ENCODE measurements at places on chromosomes 1 and 21. TPM values are rescaled to one million over a fixed set of nuclear protein-coding genes. Genes with fewer than 3 reads are reported as not detected.

- no peak for DNase-seq
These were observed 237.1 kb downstream of the AMY1C start for GRCh38 chr1:103986792-103987191.

GRCh38 chr1:26787381-26787705 lies 407 bp upstream of the PIGV start:
- no peak for DNase-seq

DNA sequence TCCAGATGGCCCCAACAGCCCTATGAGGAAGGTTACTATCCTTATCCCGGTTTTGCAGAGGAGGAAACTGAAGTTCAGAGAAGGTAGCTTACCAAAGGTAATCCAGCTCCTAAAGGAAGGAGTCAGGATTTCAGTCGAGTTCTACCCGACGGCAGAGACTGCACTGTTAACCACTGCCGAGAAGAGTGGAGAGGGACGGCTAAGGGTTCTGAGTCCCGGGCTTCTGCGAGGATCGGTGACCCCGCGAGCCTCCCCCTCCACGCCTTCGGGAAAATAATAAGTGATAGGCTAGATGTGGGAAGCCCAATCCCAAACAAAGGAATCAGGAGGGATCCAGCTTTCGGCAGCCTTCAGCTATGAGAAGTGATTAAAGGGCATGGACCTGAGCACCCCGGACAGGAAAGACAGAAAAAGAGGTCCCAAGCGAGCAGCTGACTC lies 587 bp downstream of the TMEM53 start:
- peak; percentile 7 for DNase-seq

- no peak for DNase-seq
These were observed 191.8 kb downstream of the LYPLAL1 start for GRCh38 chr1:219365451-219365850.

- DNase-seq: peak; percentile 35
These were observed 643 bp downstream of the NRAS start for GRCh38 chr1:114715952-114716303.

DNA sequence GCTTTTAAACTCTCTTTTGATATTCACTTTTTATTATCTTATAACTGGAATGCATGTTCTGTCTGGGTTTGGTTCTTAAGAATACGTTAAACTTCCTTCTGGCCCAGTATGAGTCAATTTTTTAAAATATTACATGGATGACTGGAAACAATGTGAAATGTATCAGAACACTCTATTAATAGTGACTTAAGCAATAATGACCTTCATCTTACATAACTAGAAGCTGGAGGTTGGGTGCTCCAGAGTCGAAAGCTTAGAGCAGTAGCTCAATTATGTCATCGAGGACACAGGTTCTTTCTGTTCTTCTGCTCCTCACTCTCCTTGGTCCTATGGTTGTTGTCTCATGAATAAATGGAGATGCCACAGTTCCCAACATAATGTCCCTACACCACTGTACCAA lies 91.6 kb upstream of the FOXD3 start:
- DNase-seq: no peak

DNA sequence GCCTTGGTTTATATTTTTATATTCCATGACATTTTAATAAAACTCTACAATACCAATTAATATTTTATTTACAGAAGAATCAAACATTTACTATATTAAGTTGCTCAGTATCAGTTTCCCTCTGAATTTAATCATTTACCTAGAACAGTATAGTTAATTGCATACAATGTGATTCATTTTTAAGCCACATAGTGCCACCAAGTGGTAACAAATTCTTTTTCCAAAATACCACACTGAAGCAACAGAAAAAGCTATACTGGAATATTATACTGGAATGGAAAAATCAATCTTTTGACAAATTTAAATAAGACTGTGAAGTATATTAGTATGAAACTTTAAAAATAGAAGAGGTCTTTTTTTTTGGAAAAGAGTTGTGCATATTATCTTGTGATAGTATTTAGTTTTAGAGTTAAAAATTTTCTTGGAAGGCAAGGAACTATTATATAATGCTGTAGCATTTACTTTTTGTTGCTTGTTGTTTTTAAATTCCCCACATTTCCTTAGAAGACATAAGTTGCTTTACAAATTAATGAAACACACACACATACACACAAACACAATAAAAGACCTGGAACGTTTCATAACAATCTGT lies 57.3 kb downstream of the ZNF644 start:
- DNase-seq: peak; percentile 14

DNA sequence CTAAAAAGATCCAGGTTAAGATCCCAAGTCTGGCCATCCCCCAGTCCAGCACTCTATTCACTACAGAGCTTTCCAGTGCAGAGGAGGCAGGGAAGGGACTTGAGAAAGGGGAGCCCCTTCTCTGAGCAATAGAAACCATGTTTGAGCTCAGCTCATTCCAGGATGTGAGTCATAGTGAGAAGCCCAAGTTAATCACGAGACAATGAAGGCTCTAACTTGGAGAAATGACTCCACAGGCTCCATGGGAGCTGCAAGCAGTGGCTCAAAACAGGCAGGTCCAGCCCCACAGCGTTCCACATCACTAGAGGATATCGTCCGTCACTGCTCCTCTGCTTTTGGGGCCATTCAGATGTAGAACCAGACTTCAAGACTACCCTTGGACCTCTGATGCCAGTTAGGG lies 59.1 kb downstream of the CAMK2N1 start:
- peak; percentile 89 for DNase-seq

DNA sequence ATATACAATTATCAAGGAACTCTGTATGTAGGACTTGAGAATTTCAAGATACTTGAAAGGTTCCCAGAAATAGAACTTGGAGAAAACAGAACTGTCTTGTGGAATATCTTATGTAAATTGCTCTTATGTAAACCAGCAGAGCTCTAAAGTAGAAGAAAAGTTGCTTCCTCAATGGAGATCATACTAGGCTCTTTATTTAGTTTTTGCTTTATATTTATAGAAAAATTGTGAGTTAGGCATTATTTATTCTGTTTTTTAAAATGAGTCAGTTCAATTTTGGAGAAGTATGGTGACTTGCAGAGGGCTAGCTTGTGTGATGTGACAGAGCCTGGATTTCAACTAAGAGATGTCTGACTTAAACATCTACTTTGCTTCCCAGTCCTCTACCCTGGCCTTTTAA lies 40.4 kb downstream of the ATP6V1G3 start:
- DNase-seq: no peak

- no peak for DNase-seq
These were observed 7.5 kb upstream of the TP53BP2 start for GRCh38 chr1:223853275-223853674.

DNA sequence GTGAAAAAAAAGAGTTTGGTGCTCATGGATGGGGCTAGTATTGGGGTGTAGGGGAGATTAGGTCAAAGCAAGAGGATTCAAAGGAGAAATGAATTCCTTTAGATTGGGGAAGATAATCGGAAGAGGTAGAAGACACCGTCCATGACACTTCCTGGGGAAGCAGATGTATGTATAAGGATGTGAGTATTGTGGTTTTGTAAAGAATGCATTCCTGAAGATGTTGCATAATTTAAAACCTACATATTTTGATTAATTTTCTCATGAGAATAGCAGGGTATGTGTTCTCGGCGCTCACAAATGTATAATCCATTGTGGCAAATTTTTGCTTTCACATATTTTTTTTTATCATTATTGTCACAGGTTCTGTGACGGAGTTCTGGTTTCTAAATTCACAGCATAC lies 5.5 kb upstream of the LGALS8 start:
- no peak for DNase-seq

GRCh38 chr1:185734929-185735700 lies 924 bp downstream of the HMCN1 start:
- DNase-seq: no peak

DNA sequence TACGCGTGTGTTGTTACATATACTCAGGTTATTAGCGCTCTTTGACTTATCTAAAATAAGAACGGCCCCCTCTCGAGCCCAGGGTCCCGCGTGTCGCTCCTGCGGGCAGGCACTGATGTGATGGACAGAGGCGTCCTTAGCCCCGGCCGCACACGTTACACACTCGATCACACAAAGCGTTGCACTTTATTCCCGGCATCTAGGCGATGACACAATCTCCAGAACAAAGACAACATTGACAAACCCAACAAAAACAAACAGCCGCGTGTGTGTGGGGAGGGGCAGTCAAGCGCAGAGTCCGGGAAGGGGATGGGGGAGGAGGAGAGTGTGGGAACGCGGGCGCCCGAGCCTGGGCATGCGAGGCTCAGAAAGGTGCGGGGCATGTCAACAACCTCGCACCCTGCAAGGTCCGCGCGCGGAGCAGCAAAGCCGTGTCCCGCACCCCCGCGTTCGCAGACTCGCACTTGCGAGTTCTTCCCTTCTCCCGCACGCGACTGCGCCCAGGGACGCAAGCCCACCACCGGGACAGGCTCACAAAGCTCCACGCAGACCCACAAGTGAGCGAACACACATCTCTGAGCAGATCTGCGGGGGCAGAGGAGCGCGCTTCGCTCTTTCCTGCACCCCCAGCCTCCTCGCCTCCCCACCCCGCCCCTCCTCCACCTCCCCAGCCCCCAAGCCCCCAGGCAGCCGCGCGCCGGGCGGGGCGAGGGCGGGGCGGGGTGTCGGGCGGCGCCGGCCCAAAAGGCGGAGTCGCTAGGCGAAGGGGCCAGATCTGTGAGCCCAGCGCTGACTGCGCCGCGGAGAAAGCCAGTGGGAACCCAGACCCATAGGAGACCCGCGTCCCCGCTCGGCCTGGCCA lies at the start of gene EFNA1:
TSS of gene EFNA1 (plus strand) at position 772 of the 862 bp plus-strand sequence. CDS start 102 bp downstream, outside the sequence.
- DNase-seq: peak; percentile 87

GRCh38 chr1:93880731-93881130 lies 1.7 kb upstream of the DNTTIP2 start:
- DNase-seq: no peak

DNA sequence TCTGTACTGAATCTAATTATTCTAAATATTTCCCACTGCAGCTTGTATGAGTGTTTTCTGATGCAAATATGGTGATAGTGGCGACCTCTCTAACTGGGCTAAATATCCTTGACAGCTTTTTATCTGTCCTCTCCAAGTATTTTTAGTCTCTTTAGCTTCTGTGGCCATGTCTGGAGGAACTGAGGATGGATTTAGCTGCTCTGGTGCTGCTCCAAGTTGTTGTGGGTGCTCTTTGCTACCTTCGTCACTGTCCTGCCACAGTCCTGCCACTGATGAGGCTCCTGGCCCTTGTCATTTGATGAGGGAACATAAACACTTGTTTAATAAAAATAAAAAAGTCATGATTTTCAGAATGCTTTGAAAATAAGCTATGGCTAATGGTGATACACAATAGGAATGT lies 15.9 kb downstream of the CAMTA1 start:
- no peak for DNase-seq

DNA sequence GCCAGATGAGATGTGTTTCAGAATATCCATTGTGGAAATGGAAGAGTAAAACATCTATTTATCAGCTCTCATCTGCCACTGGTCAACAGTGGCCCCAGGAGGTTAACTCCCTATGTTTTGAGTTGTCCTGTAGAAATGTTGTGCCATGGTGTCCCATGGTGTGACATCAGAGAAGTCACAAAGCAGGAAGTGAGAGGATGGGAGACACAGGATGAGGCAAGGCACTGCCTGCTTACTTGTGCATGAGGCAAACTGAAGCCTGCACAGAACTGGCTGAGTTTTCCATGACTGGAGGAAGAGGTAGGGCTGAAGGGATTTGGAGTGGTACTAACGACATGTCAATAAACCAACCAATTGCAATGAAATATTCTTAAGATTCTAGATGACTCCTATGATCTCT lies 131.5 kb upstream of the ZNF644 start:
- DNase-seq: no peak

DNA sequence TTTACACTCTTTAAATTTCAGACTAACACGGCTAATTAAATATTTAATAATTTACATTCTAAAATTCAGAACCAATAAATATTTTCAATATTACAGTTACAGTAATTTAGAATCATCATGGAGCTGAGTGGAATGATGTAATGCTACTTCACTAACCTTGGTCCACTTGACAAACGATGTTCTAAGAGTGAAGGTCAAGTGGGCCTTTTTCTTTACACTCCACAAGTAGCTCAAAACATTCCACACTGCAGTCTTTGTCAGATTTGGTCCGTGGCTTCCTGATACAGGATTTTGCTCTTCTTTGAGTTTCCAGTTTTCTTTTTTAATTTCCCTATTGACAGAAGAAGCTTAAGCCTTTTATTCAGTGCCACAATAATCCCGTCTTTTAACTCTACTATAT lies 164.6 kb upstream of the NRIP1 start:
- DNase-seq: no peak

GRCh38 chr1:21670956-21671902 lies 2.1 kb upstream of the RAP1GAP start:
- no peak for DNase-seq

GRCh38 chr1:55400508-55400907 lies 185.3 kb upstream of the USP24 start:
- DNase-seq: no peak

- peak; percentile 84 for DNase-seq
These were observed 15.1 kb upstream of the COP1 start for GRCh38 chr1:176222196-176222595.

- DNase-seq: no peak
These were observed 81.5 kb upstream of the RHOU start for GRCh38 chr1:228653748-228654147.

DNA sequence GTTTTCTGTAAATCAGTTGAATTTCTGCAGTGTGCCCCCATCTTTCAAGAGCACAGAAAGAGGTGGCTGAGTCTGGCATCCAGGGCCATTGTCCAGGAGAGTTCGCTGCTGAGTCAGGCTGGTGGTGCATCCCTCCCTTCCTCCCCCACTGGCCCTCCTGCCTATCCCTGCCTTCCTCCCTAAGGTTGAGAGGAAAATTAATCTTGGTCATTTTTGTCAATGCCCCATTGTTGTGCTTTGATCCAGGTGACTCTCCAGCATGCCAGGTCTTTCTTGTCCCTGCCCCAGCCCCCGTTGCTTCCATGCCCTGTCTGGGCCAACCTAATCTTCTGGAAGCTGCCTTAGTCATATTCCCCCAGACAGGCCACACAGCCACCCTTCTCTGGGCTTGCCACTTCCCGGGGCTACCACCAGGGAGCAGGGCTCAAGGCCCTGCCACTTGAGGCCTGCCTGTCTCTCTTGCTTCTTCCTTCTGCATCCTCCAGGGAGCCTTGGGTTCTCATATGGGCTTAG lies 26.6 kb downstream of the PROK1 start:
- DNase-seq: no peak

GRCh38 chr21:15045017-15045416 lies 19.8 kb downstream of the NRIP1 start:
- DNase-seq: no peak

GRCh38 chr1:85862456-85862855 lies 154.2 kb upstream of the ZNHIT6 start:
- DNase-seq: no peak

MAN1A2 gene
- total RNA-seq: 31.3 TPM

SLC9C2 gene
- not detected for total RNA-seq

SLAMF8 gene
- total RNA-seq: not detected

CD101 gene
- total RNA-seq: 0.44 TPM

PLD5 gene
- total RNA-seq: not detected

HSPA13 gene
- 29.6 TPM for total RNA-seq

LRRC71 gene
- total RNA-seq: under 0.01 TPM

GNG4 gene
- 0.22 TPM for total RNA-seq

Data from lung microvascular endothelial cell (primary cell).